ENCODE measurements at places on chromosomes 1 and 21. TPM values are rescaled to one million over a fixed set of nuclear protein-coding genes. Genes with fewer than 3 reads are reported as not detected.

The FAM167B gene
- total RNA-seq, result 6.7 TPM

DNA sequence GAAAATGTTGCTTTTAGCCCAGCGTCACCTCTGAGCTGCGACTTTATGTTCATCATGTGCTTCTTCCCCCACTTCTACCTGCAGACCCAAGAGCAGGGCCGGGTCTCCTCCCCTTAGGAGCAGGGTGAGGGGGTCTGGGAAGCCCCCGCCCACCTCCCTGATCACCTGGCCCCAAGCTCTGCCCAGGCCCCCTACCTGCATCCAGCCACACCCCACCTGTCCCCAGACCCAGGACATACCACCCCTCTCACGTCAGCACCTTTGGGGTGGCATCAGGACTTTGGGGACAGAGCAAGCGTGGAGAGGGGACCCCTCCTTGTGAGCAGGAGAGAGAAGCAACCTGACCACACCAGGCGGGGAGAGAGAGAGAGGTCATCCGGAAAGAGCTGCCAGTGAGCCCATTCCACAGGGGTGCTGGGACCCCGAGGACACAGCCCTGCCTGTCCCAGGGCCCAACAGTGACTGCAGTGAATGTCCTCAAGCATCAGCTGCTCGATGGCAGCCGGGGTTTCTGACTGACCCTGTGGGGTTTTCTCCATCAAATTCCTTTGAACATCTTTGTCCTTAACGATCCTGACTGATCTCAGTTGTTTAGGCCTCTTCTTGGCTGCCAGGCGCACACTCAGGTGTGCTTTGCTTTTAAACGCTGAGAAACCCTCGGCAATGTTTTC, 42.8 kb upstream of the COL18A1 start:
- no peaks in the 10 kb centered on the region for H3K36me3 ChIP-seq
- no peak for DNase-seq
- peaks cover 44% of the 10 kb centered on the region for H3K4me1 ChIP-seq
- peak overlapping the region; percentile 89 for H3K27ac ChIP-seq

- no peaks in the 10 kb centered on the region for H3K27me3 ChIP-seq
- no peak overlapping the region for H3K4me3 ChIP-seq
- no peak overlapping the region for H3K27ac ChIP-seq
- H3K36me3 ChIP-seq, result no peaks in the 10 kb centered on the region
Measured at GRCh38 chr1:85339089-85339488, 62.7 kb upstream of the BCL10 start.

- H3K27me3 ChIP-seq, result no peaks in the 10 kb centered on the region
- peaks cover 94% of the 10 kb centered on the region for H3K36me3 ChIP-seq
- H3K4me1 ChIP-seq, result peaks cover 19% of the 10 kb centered on the region
- peak overlapping the region; percentile 47 for H3K27ac ChIP-seq
- no peak overlapping the region for H3K4me3 ChIP-seq
Measured at GRCh38 chr1:235998812-235999211, 66.1 kb downstream of the NID1 start.

DNA sequence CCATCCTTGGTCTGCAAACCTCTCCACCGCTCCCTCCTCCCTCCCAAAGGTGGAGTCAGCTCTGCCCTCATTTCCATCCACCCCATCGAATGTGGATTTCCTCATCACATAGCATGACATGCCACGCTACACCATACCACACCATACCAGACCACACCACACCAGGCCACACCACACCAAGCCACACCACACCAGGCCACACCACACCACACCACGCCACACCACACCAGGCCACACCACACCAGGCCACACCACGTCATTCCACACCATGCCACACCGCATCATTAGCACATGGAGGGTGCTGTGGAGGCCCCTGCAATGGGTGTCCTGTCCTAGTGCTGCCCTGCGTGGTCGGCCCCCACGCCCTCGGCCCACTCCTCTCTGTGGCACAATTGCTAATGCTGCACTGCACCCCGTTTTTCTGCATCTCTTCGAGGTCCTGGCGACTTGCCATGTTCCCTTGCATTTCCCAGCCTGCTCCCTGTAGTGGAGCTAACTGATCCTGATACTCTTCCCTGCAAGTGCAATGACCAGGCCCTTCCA, 11.3 kb downstream of the DFFB start:
- H3K36me3 ChIP-seq, result peaks cover 82% of the 10 kb centered on the region
- no peak for DNase-seq
- H3K27ac ChIP-seq, result no peak overlapping the region
- H3K4me3 ChIP-seq, result no peak overlapping the region
- no peaks in the 10 kb centered on the region for H3K27me3 ChIP-seq

DNA sequence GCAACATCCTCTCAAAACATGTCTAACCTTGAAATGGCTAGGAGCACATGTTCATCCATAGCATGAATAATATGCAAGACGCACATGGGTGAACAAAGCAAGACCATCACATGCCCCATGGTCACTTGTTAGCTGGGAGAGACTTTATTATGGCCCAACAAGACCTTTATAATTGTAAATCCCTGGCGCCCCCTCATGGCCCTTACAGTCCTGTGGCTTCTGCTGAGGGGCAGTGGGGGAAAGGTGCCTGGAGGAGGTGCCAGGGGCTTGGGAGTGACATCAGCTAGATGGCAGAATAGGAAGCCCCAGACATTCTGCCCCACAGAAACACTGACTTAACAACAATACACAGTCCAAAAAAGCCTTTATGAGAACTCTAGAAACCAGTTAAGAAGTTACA, 51.7 kb downstream of the CSMD2 start:
- H3K27me3 ChIP-seq, result no peaks in the 10 kb centered on the region
- DNase-seq, result no peak
- H3K36me3 ChIP-seq, result no peaks in the 10 kb centered on the region
- H3K27ac ChIP-seq, result no peak overlapping the region
- H3K4me3 ChIP-seq, result no peak overlapping the region

DNA sequence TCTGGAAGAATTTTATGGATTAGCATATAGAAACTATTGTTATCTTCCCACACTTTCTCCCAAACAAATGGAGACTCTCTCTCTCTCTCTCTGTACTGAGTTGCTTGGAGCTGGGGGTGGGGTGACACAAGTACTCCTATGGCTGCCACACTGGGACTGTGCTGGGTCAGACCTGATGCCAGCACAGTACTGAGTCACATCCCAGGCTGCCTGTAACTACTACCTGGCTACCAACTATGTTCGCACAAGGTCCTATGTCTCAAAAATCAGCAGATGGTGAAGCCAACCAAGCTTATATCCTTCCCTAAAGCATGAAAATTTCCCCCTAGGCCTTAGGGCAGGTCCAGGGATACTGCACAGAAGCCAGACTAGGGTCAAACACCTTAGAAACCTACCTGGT, 66.6 kb downstream of the FAF1 start:
- no peak overlapping the region for H3K27ac ChIP-seq
- H3K4me3 ChIP-seq, result no peak overlapping the region
- DNase-seq, result no peak
- no peaks in the 10 kb centered on the region for H3K27me3 ChIP-seq

GRCh38 chr1:97157991-97158390, 436.4 kb downstream of the PTBP2 start:
- H3K36me3 ChIP-seq, result no peaks in the 10 kb centered on the region
- H3K4me3 ChIP-seq, result no peak overlapping the region
- no peak for DNase-seq
- H3K27me3 ChIP-seq, result no peaks in the 10 kb centered on the region
- H3K4me1 ChIP-seq, result no peaks in the 10 kb centered on the region
- no peak overlapping the region for H3K27ac ChIP-seq

GRCh38 chr1:71053758-71054157, 6.1 kb upstream of the PTGER3 start:
- H3K4me1 ChIP-seq, result no peaks in the 10 kb centered on the region
- H3K36me3 ChIP-seq, result peaks cover 14% of the 10 kb centered on the region
- no peak overlapping the region for H3K4me3 ChIP-seq
- DNase-seq, result no peak

- no peak overlapping the region for H3K4me3 ChIP-seq
- H3K27me3 ChIP-seq, result no peaks in the 10 kb centered on the region
- H3K36me3 ChIP-seq, result no peaks in the 10 kb centered on the region
- H3K27ac ChIP-seq, result no peak overlapping the region
Measured at GRCh38 chr1:55358581-55358980, 143.4 kb upstream of the USP24 start.

- H3K4me3 ChIP-seq, result no peak overlapping the region
- no peaks in the 10 kb centered on the region for H3K36me3 ChIP-seq
- no peak for DNase-seq
- no peak overlapping the region for H3K27ac ChIP-seq
- no peaks in the 10 kb centered on the region for H3K27me3 ChIP-seq
Measured at GRCh38 chr1:10204003-10204642, 6.2 kb upstream of the KIF1B start.
